ENCODE measurements at places on chromosomes 3 and 15.

GRCh38 chr3:117600112-117600511, 890.5 kb downstream of the TUSC7 start:
- no peak for DNase-seq

GRCh38 chr3:143331350-143331749, 211.8 kb downstream of the CHST2 start:
- DNase-seq, result no peak

DNA sequence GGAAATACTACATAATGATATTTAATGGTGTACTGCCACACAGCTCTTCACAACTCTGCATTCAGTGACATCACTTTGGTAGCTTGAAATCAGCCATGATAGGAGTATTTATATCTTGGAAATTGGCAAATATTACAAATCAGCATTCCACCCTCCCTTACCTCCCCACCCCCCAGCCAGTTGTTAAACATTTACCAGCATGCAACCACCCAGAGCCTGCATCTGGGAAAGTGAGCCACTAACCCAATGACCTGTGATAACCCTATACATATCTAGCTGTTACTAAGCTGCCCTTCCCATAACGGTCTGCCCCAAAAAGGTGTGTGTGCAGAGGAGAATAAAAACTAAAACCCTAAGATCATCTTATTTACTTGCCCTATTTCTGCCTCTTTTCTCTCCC, 44.6 kb upstream of the SATB1 start:
- no peak for DNase-seq

- peak; percentile 56 for DNase-seq
Observed at GRCh38 chr15:90037961-90038631, 37.0 kb downstream of the ZNF710 start.

DNA sequence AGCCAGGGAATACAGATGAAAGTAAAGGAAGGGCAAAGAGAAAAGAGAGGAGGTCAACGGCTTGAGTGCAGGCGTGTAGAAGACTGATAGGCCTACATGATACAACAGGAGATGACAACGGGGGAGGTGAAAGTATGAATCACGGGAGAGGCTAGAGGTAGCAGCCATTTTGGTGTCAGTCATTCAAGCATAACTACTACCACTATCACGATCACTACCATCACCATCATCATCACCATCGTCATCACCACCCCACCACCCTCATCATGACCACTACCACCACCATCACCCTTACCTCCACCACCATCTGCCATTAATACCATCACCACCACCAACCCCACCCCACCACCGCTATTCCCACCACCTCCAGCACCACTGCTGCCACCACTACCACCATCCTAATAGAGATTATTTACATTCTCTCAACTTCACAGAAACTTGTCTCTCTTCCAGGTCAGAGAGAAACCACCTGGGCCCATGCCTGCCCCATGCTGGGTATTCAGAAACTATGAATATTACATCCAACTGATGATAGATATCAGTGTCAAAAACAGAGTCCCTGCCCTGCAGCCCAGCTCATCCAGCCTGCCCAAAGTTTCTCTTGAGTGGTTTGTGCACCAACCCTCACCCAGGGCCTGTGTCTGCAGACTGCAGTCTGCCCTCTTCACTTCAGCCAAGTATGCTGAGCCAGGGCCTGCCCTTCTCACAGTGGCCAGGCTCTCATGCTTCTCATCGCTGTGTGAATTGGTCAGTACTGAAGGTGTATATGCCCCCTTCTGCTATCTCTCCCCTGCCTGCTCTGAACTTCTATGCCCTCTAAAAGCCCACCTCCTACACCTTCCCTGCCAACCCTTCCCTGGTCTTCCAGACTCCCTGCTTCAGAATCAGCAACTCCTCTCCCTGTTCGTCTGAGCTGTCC, 215.6 kb upstream of the TLE3 start:
- DNase-seq, result no peak

- DNase-seq, result no peak
Observed at GRCh38 chr3:186166491-186167288, 57.8 kb upstream of the ETV5 start.

DNA sequence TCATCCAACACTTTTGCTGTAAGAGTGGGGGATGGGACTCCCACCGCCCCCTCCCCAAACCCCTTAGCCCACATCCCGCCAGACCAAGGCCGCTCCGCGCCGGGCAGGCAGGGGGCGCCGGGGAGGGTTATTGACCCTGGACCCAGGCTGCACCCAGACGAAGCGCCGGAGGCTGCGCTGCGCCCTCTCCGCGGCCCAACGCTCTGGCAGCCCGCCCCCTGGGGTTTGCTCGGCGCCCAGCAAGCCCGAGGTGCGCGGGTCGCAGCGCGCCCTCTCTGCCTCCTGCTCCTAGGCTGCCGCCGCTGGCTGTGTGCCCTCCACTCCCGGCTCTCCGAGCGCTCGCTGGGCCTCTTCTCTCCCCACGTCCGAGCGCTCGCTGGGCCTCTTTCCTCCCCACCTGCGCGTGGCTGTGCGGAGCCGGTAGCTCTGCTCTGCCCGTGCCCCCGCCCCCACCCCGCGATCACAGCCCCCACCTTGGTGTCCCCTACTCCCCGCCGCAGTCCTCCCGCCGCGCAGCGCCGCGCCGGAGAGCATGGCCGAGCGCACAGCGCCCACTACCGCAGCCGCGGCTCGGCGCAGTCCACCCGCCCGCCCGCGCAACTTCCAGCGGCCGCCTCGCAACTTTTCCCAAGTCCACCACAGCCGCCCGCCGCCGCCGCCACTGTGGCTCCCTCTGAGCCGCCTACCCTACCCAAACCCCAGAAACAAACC, 1.2 kb downstream of the MECOM start:
- DNase-seq, result no peak

DNA sequence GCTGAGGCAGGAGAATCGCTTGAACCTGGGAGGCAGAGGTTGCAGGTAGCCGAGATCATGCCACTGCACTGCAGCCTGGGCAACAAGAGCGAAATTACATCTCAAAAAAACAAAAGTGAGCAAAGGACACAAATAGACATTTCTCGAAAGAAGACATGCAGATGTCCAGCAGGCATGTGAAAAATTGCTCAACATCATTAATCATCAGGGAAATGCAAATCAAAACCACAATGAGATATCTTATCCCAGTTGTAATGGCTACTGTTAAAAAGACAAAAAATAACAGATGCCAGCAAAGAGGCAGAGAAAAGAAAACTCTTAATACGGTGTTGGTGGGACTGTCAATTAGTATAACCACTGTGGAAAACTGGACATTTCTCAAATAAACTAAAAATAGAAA, 20.9 kb downstream of the ASB7 start:
- DNase-seq, result no peak

- no peak for DNase-seq
Observed at GRCh38 chr3:12062605-12063004, 58.4 kb downstream of the SYN2 start.

- peak; percentile 2 for DNase-seq
Observed at GRCh38 chr3:156291272-156292123, 171.1 kb downstream of the KCNAB1 start.
